Suppressor macrophage treated with lipopolysaccharide for 1 hour (primary cell): ENCODE measurements at places on chromosomes 5 and 9.

- peak; percentile 92 for DNase-seq
Observed at GRCh38 chr9:107750741-107751566, 261.4 kb upstream of the KLF4 start.

DNA sequence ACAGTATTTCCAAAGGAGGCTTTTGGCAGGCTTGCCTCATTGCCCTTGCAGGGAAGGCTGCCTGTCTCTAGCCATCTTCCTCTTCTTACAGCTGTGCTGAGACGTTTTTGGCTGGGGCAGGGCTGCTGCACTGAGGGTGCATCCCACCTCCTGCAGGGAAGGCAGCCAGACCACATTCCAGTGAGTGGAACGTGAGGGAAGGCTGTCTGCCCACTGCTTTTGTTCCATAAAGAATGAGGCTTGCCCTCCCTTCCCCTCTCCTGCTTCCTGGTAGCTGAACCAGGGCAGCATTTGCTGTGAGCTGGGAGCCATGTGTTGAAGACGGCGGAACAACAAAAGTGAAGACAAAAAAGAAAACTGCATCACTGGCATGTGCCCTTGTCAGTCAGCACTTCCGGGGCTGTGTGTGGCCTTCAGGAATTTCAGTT lies 16.8 kb downstream of the MGAT1 start:
- DNase-seq = no peak

DNA sequence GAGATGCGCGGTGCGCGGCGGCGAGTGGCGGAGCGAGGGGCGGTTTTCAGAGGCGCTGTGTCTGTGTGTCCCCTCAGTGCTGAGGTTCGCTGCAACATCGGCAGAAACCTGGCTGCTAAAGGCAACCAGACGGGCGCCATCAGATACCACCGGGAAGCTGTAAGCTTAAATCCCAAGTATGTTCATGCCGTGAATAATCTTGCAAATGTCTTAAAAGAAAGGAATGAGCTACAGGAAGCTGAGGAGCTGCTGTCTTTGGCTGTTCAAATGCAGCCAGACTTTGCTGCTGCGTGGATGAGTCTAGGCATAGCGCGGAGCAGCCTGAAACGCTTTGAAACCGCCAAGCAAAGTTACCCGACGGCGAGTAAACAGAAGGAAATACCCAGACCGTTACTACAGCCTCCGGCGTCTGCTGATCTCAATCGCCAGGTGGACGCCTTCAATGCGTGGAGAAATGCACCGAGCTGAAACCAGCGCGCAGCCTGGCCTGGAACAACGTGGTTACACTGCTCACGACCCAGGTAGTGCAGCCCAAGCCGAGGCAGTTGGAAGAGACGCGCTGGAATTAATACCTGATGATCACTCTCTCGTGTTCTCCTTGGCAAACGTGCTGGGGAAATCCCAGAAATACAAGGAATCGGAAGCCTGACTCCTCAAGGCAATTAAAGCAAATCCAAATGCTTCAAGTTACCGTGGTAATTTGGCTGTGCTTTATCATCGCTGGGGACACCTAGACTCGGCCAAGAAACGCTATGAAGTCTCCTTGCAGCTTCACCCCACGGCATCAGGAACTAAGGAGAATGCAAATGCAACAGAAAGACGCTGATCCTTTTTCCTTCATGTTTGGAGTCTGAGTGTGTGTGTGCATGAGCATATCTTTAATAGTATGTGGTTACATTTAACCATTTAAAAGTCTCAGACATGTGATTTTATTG lies 15.9 kb downstream of the OR2V1 start:
- DNase-seq = no peak

- no peak for DNase-seq
Observed at GRCh38 chr9:122226142-122226757, 2.5 kb downstream of the LHX6 start.

DNA sequence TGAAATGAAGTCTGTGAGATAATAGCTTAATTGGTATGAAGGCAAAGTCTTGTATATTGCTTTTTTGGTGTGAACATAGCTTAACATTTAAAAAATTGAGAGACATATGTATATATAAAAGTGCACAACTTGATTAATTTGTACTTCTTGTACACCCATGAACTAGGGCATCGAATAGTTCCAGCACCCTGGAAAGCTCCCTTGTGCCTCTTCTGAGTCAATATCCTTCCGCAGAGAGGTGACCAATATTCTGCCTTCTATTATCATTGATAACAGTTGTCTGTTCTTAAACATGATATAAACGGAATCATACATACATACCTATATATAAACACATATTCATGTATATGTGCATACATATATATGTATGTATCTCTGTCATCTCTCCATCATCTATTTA lies 185.4 kb downstream of the PHF2 start:
- no peak for DNase-seq

GRCh38 chr9:114431003-114431402 lies 43.2 kb upstream of the AKNA start:
- DNase-seq = no peak

DNA sequence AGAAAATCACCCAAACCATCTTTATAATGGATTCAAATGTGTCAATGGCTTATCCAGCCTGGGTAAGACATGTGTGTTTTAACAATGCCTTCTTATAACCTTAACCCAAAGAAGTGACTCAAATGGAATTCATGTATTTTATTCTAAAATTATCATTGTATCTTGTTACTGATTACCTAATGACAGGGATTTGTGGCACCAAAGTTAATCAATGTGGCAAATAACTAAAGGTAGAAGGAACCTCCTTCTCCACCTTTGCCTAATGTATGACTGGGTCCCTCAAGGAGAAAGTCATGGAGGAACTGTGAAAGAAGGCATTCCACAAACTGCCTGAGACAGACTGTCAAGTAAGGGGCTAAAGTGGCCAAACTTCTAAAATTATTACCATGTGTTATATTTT lies 84.4 kb upstream of the ITGA1 start:
- no peak for DNase-seq

GRCh38 chr5:10600626-10601245 lies 36.9 kb downstream of the ANKRD33B start:
- no peak for DNase-seq

DNA sequence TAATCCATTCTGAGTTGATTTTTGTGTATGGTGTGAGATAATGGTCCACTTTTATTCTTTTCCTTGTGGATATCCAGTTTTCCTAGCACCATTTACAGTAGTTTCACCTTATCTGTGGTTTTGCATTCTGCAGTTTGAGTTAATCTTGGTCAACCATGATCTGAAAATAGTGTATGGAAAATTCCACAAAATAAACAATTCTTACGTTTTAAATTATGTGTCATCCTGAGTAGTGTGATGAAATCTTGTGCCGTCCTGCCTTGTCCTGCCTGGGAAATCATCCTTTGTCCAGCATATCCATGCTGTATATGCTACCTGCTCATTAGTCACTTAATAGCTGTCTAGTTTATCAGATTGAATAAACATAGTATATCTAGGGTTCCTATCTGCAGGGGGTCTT lies 42.1 kb downstream of the CDC42SE2 start:
- DNase-seq = peak; percentile 37

DNA sequence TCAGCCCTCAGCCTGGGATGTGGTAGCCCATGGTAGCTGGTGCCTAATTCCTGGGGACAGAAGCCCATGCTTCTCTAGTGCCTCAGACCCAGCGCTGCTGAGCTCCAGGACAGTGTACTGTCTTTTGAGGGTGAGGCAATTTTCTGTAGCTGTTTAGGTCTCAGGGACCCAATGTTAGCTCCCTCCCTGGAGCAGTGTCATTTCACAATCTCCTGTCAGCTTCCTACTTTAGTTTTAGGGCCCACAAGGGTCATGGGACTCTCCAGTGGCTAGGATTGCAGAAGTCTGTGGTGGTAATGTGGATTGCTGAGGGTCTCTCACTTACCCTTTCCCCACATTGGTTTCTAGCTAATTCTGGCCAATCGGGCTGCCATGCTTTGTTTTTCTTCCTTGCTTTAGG lies 67.7 kb upstream of the CCL21 start:
- DNase-seq = peak; percentile 76

GRCh38 chr9:27701016-27701415 lies 127.7 kb upstream of the C9orf72 start:
- DNase-seq = peak; percentile 26

- DNase-seq = no peak
Observed at GRCh38 chr5:74179179-74179578, 461.3 kb downstream of the ENC1 start.

- DNase-seq = no peak
Observed at GRCh38 chr5:139849942-139850341, 54.3 kb downstream of the PSD2 start.

GRCh38 chr5:59558501-59558900 lies 335.0 kb downstream of the PDE4D start:
- no peak for DNase-seq

DNA sequence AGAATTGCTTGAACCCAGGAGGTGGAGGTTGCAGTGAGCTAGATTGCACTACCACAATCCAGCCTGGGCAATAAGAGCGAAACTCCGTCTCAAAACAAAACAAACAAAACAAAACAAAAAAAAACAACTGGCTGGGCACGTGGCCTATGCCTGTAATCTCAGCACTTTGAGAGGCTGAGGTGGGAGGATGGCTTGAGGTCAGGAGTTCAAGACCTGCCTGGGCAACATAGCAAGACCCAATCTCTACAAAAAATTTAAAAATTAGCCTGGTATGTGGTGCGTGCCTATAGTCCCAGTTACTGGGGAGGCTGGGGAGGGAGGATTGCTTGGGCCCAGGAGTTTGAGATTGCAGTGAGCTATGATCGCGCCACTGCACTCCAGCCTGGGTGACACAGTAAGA lies 23.3 kb upstream of the WDR5 start:
- DNase-seq = no peak

DNA sequence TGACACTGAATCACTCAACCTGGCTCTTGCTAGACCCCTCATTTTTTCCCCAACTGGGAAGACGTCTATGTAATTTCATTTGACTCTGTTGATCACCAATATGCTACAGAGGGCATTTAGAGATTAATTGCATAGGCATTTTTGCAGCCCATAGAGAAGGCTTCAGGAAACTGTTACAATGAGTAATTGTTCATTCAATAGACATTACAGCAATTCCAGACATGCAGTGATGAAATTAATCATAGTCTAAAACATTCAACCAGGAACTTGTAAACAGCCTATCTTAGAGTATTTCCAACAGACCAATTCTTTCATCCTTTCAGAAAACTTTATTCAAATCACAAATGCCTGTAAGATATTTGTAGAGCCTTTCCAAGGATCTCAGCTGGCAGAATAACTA lies 122.3 kb downstream of the MARCHF11 start:
- DNase-seq = no peak

DNA sequence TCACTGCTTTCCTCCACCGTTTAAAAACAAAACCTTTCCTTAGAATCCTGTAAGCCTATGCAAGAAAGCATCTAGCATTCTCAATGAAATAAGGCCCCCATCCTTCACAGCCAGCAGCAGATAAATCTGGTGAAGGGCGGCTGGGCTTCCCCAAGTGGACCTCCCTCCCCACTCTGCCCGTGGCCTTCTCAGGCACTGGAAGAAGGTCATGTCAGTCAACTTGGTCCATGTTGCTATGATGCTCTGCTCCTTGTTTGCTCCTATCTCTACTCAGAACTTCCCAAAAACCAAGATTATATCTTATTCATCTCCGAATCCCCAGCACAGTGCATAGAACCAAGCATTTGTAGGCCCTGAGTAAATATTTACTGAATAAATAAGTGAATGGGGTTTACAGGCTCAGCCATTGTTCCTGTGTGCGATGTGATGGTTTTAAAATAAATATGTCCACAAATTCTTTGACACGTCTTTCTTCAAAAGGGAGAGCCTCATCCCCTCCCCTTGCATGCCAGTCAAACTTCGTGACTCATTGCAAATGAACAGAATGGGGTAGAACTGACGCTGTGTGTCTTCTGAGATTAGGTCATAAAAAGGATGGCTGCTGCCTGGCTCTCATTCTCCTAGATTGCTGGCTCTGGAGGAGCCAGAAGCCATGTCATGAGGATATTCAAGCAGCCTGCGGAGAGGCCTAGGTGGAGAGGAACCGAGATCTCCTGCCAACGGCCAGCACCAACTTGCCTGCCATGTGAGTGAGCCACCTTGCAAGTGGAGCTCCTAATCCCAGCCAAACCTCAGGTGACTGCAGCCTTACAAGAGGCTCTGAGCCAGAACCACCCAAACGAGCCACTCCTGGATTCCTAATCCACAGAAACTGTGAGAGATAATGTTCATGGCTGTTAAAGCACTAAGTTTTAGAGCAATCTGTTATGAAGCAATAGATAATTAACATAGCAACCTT lies 70.5 kb downstream of the MED27 start:
- DNase-seq = no peak

GRCh38 chr9:84773022-84773421 lies 103.5 kb downstream of the NTRK2 start:
- DNase-seq = no peak

- no peak for DNase-seq
Observed at GRCh38 chr9:119284118-119284517, 85.1 kb downstream of the BRINP1 start.

DNA sequence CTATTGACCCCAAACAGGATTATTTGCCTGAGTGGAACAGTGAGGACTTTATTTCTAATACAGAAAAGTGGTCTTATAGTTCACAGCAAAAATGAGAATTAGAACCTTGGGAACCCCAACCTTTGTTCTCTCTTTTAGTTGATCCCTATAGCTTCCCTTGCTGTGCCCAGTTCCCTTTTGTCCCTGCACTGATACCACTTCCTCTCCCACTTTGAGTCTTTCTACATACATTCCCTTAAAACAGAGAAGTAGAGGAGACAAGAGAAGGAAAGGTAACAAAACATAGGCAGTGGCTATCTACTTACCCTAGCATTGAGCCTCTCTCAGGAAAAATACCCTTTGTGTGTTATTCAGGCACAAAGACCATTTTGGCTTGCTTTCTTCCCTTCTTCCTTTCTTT lies 246.4 kb downstream of the FAM114A2 start:
- peak; percentile 2 for DNase-seq

DNA sequence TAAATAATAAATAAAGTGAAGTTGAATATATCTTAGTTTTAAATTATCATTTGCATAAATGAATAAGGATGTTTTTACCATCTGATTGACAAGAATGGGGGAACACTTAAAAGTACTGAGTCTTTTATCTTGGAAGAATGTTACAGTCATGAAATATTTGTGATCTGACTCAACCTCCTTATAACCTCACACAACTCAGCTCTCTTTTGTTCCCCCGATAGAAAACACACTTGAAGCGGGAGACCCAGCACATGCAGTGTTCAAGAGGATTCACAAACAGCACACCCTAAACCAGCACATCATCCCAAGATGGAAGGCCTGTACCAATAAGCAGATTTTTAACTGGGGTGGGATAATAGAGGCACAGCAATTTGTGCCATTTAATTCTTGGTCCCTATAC lies 15.5 kb downstream of the BAAT start:
- no peak for DNase-seq

DNA sequence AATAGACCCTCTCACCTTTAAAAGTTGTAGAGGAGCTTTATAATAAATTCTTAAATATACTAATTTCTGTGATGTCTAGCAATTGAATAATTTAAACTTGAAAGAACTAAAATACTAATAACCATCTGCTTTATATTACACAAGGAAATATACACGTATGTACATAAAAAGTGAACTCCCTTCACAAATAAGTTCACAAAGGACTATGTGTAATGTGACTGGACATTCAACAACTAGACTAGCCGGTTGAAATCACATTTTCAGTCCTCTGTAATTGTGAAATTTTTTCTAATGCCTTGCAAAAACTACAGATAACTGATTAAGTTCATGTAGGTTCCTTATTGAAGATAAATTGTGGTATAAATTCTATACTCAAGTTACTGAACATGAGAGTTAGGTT lies 11.6 kb downstream of the NSA2 start:
- no peak for DNase-seq
